ENCODE measurements at places on chromosomes 1 and 21.

- no peak for DNase-seq
Observed at GRCh38 chr1:12436817-12437599, 181.0 kb downstream of the DHRS3 start.

DNA sequence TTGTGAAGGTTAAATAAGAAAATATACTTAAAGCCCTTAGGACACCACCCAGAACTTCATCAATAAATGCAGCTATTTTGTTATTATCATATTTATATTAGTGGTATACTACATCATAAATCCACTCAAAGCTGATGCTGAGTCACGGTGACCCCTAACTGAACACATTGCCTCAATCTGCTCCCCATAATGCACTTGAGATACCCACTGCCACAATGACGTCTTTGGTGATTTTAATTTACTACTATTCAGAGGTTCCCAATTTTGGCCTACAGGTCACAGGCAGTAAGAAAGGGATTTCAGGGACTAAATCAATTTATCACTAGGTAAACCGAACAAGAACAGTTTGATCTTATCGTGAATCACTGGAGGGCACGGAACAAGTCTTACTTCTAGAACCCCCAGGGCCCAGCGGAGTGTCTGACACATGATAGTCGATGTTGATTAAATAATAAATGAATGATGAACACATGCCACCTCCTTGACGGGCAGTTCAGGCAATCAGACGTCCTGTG is 493 bp upstream of the CHD1L start:
- DNase-seq = no peak

- no peak for DNase-seq
Observed at GRCh38 chr21:36035381-36035791, 24.9 kb downstream of the SETD4 start.

- DNase-seq = no peak
Observed at GRCh38 chr1:181081395-181081794, 7.1 kb upstream of the IER5 start.

DNA sequence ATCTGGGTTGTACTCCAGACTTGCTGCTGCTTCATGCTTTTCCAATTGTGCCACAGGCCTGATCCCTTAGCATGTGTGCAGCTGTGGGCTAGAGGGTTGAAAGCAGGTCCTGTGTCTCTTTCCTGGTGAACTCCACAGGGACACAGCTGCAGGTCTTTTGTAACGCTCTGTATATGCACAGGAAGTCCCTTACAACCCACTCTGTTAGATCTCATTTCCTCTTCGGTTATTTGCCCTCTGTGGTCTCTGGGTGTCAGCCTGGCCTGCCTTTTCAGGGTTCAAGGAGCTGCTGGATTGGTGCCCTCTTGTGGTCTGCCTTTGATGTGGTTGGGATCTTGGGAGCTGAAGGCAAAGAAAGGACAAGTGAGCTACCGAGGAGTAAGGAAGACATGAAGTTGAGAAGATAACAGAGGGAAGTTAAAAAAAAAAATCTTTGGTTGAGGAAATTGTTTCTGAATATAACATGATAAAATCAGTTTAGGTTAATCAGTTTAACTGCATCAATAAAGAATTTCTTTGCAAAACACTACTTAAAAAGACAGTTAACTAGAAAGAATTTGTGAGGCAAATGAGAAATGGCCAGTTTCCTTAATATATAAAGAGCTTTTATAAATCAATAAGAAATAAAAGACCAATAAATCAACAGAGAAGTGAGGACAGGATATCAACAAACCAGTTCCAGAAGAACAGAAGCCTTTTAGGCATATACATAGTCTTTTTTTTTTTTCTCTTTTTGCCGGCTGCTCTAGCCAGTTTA is 44.1 kb downstream of the UCK2 start:
- peak; percentile 72 for DNase-seq

DNA sequence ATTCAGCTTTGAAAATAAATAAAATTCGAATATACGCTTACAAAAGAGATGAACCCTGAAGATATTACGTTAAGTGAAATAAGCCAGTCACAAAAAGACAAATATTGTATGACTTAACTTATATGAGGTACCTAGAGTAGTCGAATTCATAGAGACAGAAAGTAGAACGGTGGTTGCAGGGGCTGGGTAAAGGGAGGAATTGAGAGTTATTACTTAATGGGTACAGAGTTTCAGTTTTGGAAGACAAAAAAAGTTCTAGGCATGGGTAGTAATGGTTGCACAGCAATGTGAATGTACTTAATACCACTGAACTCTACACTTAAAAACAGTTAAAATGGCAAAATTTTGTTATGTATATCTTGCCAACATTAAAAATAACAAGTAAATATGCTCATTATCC is 48.6 kb upstream of the ZNHIT6 start:
- DNase-seq = no peak

Measured in NCI-H526 (cell line).